ENCODE measurements at places on chromosomes 7 and 10. TPM values are rescaled to one million over a fixed set of nuclear protein-coding genes. Genes with fewer than 3 reads are reported as not detected.
A peak's percentile ranks its signal among the peaks of the same experiment; 100 is the strongest.

GRCh38 chr7:119935418-119936025 is 337.5 kb upstream of the KCND2 start:
- no peak overlapping the region for H3K4me3 ChIP-seq
- H3K27me3 ChIP-seq, result no peaks in the 10 kb centered on the region
- DNase-seq, result no peak

- no peaks in the 10 kb centered on the region for H3K36me3 ChIP-seq
- H3K27me3 ChIP-seq, result no peaks in the 10 kb centered on the region
- H3K27ac ChIP-seq, result no peak overlapping the region
These were observed 561.2 kb upstream of the PHF14 start for GRCh38 chr7:10412422-10413019.

- DNase-seq, result no peak
- H3K27me3 ChIP-seq, result no peaks in the 10 kb centered on the region
- no peaks in the 10 kb centered on the region for H3K36me3 ChIP-seq
- H3K27ac ChIP-seq, result no peak overlapping the region
- H3K4me3 ChIP-seq, result no peak overlapping the region
These were observed 473.8 kb downstream of the KIF20B start for GRCh38 chr10:90175161-90175681.

DNA sequence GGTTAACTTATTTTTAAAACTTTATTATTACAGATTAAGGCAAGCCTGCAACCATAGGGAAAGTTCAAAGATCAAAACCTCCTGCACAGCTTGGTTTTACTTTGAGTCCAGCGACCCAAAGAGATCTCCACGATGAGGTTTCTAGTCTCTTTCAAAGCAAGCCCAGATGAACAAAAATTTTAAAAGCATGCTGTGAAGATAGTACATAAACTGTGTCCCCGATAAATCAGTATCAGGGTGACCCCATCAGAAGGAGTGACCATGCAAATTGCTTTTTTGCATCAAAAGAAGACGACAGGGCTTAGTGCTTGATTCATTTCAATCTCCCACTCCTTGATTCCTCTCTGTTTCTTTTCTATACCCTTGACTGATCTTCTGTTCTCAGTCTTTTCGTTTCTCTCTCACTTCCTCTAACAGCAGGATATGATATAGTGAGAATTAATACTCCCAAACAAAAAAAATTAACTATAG is 16.0 kb upstream of the DNTT start:
- peak overlapping the region; percentile 69 for H3K27ac ChIP-seq
- H3K4me3 ChIP-seq, result no peak overlapping the region
- no peaks in the 10 kb centered on the region for H3K36me3 ChIP-seq
- no peak for DNase-seq
- H3K4me1 ChIP-seq, result peaks cover 10% of the 10 kb centered on the region

DNA sequence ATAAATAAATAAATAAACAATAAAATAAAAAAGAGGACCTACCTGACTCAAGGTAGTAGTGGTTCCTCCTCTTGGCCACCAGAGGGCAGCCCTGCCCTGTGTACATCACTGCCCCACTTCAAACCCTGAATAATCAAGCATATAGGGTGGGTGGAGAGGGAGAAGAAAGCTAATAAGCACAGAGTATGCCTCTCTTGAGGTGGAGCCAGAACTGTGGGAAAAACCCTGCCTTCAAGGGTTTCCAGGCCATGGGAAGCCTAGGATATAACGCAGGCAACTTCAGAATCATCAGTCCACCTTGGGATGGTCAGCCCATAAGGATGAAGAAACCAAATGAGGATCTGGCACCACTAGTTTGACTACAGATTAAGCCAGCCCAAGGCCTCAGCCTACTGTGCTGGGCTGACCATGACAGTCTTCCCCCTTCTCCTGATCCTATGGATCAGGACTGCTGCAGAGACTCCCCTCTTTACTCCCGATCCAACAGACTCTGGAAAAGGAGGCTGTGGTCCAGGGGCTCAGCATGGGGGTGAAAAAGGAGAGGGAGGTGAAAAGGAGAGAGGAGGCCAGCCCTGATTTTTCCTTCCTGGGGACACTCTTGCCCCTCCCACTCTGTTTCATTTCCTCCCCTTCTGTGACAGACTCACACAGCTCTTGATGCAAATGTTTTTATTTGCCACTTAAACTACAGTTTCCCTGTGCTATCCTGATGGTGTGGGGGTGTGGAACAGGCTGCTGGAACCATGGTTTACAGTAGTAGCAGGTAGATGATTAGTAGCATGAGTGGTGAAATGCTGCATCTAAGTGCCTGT is 10.1 kb downstream of the AVPI1 start:
- peaks cover 72% of the 10 kb centered on the region for H3K36me3 ChIP-seq
- no peaks in the 10 kb centered on the region for H3K27me3 ChIP-seq
- no peak overlapping the region for H3K27ac ChIP-seq
- no peaks in the 10 kb centered on the region for H3K4me1 ChIP-seq
- H3K4me3 ChIP-seq, result no peak overlapping the region

DNA sequence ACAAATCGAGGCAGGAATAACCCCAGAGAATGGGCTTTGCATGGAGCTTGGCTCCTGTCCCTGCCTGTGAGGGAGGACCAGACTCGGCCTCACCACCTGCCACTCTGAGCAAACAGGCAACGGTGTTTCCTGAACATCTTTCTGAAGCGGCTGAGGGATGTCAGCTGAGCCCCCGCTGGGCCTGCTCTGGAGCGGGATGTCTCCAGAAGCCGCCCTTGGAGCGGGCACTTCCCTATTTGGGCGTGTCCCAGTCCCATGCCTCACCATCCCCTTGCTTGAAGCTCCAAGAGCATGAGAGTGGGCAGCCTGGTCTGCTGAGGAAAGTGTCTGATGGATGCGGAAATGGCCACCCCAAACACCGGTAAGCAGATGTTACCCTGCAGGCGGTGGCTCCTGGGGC is 10.2 kb downstream of the ALKBH4 start:
- DNase-seq, result no peak
- no peaks in the 10 kb centered on the region for H3K27me3 ChIP-seq
- no peak overlapping the region for H3K4me3 ChIP-seq
- H3K4me1 ChIP-seq, result peaks cover 5% of the 10 kb centered on the region

GRCh38 chr7:55173671-55174070 is 154.9 kb downstream of the EGFR start:
- peak; percentile 28 for DNase-seq
- H3K27ac ChIP-seq, result no peak overlapping the region
- H3K27me3 ChIP-seq, result no peaks in the 10 kb centered on the region
- no peak overlapping the region for H3K4me3 ChIP-seq

DNA sequence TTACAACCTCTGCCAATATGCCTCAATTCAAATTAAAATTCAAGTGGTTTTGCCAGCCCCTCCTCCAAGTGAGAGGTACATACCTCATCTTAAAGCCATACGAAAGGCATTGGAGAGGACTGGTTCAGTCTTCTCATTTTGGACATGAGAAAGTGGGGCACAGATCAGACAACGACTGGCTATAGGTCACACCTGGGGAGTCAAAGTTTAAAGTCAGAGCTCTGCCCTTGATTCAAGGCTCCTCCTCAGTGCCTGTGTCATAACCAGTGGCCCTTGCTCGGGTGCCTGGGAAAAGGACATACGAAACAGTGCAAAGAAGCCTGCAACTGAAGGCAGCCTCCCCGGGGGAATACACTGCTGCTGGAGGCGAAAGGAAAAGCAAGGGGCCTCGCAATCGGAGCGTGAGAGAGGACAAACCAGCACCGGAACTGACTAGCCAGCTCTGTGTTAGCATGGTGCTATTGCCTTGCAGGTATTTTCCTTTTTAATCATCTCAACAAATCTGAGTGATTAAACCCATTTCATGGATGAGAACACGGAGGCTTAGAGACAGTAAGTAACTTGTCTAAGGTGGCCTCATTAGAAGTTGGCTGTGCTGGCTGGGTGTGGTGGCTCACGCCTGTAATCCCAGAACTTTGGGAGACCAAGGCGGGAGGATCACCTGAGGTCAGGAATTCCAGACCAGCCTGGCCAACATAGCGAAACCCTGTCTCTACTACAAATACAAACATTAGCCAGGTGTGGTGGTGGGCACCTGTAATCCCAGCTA is 1.1 kb upstream of the MTPAP start:
- no peak for DNase-seq
- peaks cover 2% of the 10 kb centered on the region for H3K36me3 ChIP-seq
- H3K4me3 ChIP-seq, result peak overlapping the region; percentile 85
- H3K27ac ChIP-seq, result no peak overlapping the region

DNA sequence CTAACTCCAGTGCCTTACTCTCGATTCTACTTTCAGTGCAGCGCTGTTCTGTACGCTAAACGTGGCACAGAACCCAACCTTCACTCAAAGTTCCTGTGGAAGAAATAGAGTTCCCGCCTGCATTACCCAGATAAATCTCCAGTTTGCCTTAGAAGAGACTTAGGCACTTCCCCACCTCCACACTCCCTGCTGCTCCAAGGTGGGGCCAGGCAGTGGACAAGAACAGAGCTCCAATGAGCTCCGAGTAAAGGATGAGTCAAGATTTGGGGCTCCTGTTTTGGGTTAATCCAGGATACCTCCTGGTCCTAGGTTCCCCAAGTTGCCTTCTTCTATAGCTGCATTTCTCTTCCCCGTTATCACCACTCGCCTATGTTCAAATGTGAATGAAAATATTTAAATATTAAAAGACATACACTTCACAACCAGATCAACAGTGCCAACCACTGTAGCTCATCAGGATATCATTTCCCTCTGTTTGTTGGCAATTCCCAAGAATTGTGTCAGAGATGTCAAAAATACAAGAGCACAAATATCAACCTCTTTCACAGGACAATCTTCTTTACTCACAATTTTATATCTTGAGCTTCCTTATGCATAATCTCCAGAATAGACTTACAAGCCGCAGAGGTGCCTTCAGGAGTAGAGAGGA is 48.0 kb downstream of the MALSU1 start:
- DNase-seq, result no peak
- no peaks in the 10 kb centered on the region for H3K4me1 ChIP-seq
- no peaks in the 10 kb centered on the region for H3K36me3 ChIP-seq
- H3K27ac ChIP-seq, result no peak overlapping the region
- H3K4me3 ChIP-seq, result no peak overlapping the region
- H3K27me3 ChIP-seq, result no peaks in the 10 kb centered on the region

DNA sequence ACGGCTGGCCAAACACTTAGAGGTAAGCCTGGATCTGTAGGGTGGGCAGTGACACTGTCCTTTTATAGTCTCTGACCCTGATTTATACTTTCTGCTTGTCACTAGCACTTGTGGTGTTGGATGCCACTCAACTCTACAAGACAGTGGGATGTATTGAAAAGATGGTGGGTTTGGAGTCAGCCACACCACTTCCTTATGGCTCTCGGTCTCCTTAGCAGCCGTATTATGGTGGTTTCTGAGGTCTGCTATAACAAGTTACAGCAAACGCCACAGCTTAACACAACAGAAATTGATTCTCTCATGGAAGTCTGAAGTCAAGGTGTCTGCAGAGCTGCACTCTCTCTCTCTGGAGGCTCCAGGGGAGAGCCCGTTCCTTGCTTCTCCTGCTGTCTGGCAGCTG is 14.7 kb downstream of the ITIH2 start:
- no peaks in the 10 kb centered on the region for H3K27me3 ChIP-seq
- H3K4me1 ChIP-seq, result no peaks in the 10 kb centered on the region
- no peak for DNase-seq
- no peak overlapping the region for H3K4me3 ChIP-seq
- no peak overlapping the region for H3K27ac ChIP-seq
- H3K36me3 ChIP-seq, result no peaks in the 10 kb centered on the region

DNA sequence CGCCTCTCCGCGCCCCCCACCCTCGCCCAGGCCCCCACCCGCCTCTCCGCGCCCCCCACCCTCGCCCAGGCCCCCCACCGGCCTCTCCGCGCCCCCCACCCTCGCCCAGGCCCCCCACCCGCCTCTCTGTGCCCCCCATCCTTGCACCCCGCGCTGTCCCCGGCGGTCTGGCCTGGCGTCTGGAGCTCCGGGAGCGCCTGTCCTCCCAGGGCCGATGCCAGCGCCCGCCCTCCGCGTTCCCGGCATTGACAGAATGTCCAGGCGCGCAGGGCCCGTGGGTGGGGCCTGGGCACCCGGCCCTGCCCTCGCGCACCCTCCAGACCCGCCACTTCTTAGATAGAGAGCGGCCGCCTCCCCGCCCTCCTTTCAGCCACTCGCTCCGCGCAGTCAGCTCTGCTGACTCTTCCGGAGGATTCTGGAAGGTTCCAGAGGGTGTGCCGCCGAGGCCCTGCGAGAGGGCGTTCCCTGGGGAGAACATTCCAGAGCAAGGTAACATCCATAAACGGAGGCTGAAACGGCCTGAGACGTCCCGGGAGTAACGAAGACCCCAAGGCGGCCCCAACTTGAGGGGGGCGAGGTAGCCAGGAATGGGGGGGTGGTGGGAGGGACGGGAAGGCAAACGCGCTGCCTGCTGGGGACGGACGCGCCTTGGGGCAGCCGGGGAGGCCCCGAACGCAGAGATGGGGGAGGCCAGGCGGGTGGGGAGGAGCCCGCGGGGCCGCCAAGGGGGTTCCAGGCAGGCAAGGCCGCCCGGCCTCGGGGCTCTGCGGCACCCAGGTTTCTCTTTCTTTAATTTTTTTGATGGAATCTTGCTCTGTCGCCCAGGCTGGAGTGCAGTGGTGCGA is 117.8 kb downstream of the DYNC2I1 start:
- DNase-seq, result no peak
- H3K4me3 ChIP-seq, result no peak overlapping the region
- H3K27ac ChIP-seq, result no peak overlapping the region
- H3K27me3 ChIP-seq, result no peaks in the 10 kb centered on the region
- H3K4me1 ChIP-seq, result peaks cover 6% of the 10 kb centered on the region
- no peaks in the 10 kb centered on the region for H3K36me3 ChIP-seq

DNA sequence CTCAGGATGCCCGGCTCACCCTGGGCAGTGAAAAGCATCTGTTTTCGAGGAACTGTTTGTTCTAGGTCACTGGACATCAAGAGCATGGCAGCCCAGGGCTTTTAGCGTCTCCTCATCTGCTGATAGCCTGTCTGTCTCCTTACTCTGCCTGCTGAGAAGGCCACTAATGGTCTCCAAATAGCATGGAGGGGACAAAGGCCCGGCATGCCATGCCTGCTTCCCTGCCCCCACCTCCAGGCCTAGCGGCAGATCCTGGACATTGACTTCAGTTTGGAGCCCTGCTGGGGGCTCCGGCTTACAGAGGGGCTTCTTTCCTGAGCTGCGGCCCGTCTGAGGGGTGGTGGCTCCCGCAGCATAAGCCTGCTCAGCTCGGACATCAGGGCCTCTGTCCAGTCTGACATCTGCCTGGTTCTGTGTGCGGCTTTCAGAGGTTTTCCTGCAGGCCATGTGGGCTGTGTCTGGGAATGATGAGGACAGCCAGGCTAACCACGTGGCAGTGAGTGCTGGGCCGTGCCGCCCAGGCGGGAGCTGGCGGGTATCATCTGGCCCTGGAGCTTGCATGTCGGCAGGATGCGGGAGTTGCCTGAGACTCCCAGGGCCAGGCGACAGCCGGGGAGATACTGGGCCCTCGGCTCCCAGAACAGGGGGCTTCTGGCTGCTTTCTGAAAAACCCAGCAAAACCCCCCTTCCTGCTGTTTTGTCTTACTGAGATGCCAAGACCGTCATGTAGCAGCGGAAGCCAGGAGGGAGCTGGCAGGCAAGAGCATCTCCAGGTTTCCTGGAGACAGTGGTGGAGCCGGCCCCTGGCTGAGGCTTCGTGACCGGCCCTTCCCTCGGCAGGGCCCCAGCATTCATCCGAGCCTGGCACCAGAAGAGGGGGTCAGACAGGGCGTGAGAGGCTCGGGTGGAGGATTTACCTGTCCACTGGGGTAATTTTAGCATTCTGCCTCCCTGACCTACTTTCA is 9.2 kb downstream of the PFKFB3 start:
- peak overlapping the region; percentile 39 for H3K4me3 ChIP-seq
- H3K36me3 ChIP-seq, result peaks cover 3% of the 10 kb centered on the region
- no peaks in the 10 kb centered on the region for H3K27me3 ChIP-seq
- peaks cover 41% of the 10 kb centered on the region for H3K4me1 ChIP-seq
- peak overlapping the region; percentile 72 for H3K27ac ChIP-seq

GRCh38 chr7:3861941-3862340 is 560.9 kb downstream of the SDK1 start:
- H3K4me3 ChIP-seq, result no peak overlapping the region
- peak; percentile 33 for DNase-seq
- no peaks in the 10 kb centered on the region for H3K36me3 ChIP-seq
- H3K4me1 ChIP-seq, result no peaks in the 10 kb centered on the region

The FRMPD2 gene
- not detected for total RNA-seq

The RAPGEF5 gene
- 10.8 TPM for total RNA-seq

The GTF2IRD1 gene
- 99.8 TPM for total RNA-seq

The TBXAS1 gene
- 2.7 TPM for total RNA-seq

Data from psoas muscle (tissue), 8 donors.